ENCODE measurements at places on chromosomes 1 and 21.

GRCh38 chr1:172450524-172450885, 6.6 kb upstream of the PIGC start:
- DNase-seq = no peak

- no peak for DNase-seq
Observed at GRCh38 chr1:9731561-9731960, 80.0 kb downstream of the PIK3CD start.

DNA sequence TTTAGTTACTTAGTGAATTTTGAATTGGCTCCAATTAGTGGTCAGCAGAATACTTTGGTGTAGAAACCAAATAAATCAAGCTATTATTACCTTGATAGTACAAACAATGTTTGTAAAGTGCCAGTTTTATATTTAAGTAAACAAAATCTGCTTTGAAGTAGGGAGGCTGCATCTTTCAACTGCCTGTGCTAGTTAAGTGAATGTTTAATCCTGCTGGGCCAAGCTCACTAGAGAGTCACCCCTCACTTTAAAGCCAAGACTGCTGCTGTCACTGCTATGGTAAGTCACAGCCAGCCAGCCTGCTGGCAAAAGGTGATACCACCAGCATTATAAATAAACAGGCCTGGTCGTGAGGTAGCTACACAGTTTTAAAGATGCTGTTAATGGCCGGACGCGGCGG, 10.3 kb upstream of the CFAP126 start:
- DNase-seq = no peak

DNA sequence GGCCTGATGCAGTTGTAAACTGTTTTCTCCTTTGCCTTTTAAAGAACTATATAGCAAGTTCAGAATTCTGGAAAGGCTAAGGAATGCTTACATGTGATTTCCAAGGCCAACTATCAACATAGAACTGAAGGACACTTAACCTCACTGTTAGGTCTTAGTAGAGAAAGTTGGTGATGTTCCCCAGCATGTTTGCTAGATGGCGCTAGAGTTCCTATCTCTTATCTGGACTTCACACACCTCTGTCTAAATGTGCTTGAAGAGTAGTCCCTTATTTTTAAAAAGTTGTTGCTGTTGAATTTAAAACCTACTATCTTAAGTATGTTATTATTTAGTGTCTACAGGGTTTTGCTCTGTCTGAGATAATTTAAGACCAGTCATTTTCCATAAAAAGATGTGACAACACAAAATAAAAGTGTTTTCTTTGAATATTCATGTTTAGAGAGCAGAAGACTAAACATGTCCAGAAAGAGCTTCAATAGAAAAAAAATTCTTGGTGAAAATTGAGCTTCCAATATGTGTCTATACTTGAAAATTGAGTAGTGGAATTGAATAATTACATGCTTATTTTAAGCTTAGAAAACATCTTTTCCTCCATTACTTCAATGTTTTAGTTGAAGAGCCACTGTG, 237.3 kb downstream of the S1PR1 start:
- no peak for DNase-seq

DNA sequence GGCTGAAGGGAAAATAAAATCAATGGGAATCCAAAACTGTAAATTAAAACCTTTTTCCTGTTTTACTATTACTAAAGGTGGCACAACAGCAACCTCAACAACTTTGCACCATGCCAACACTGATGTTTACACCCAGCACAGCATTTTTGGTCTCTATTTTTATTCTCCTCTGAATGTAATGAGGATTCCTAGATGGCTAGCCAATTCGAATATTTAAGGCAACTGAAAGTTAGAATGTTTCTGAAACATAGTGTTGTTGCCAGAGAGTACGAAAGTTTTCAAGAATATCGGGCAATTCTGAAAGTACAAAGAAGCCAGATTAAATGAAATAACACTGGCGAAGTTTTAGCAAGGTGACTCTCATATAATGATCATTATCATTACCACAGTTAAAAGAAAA, 40.7 kb downstream of the CHODL start:
- DNase-seq = no peak

GRCh38 chr1:162908236-162908635, 47.3 kb upstream of the CCDC190 start:
- no peak for DNase-seq

Data from adipocyte (in vitro differentiated cells).